Hepatocyte (in vitro differentiated cells): ENCODE measurements at places on chromosomes 3 and 15. TPM values are rescaled to one million over a fixed set of nuclear protein-coding genes. Genes with fewer than 3 reads are reported as not detected.

Gene SLC12A8
- total RNA-seq, result 20.0 and 21.5 TPM in 2 replicates

GRCh38 chr15:52557274-52557641, 11.6 kb downstream of the ARPP19 start:
- no peak overlapping the region for H3K4me3 ChIP-seq
- no peaks in the 10 kb centered on the region for H3K36me3 ChIP-seq
- DNase-seq, result no peak
- H3K27me3 ChIP-seq, result no peaks in the 10 kb centered on the region
- no peak overlapping the region for H3K27ac ChIP-seq

Gene CPNE4
- 0.37 and 1.8 TPM in 2 replicates for total RNA-seq

DNA sequence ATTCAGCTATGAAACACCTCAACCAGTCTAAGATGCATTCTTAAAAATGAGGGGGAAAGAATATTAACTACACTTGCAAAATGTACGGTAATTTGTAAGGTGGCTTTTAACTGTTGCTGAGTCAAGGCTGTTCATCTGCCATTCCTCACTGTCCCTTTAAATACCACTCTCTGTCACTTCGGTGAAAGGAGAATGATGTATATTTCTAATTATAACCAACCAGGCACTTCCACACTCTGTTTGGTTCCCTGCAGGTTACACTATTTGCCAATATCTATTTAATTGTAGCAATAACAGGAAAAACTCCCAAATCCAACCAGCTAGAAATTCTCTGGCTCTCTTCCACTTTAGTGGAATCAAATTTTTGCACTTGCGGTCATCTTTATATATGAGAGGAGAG, 70.5 kb upstream of the SLCO3A1 start:
- no peak for DNase-seq
- H3K36me3 ChIP-seq, result no peaks in the 10 kb centered on the region
- no peak overlapping the region for H3K27ac ChIP-seq
- no peaks in the 10 kb centered on the region for H3K4me1 ChIP-seq
- peaks cover 24% of the 10 kb centered on the region for H3K27me3 ChIP-seq
- H3K4me3 ChIP-seq, result no peak overlapping the region

Gene IQCB1
- 21.8 and 24.1 TPM in 2 replicates for total RNA-seq

- H3K27me3 ChIP-seq, result no peaks in the 10 kb centered on the region
- H3K4me1 ChIP-seq, result peaks cover 11% of the 10 kb centered on the region
- H3K27ac ChIP-seq, result peak overlapping the region; percentile 98
- H3K4me3 ChIP-seq, result peak overlapping the region; percentile 67
- DNase-seq, result peak; percentile 59
Observed at GRCh38 chr3:142447301-142447851, 461 bp downstream of the XRN1 start.

DNA sequence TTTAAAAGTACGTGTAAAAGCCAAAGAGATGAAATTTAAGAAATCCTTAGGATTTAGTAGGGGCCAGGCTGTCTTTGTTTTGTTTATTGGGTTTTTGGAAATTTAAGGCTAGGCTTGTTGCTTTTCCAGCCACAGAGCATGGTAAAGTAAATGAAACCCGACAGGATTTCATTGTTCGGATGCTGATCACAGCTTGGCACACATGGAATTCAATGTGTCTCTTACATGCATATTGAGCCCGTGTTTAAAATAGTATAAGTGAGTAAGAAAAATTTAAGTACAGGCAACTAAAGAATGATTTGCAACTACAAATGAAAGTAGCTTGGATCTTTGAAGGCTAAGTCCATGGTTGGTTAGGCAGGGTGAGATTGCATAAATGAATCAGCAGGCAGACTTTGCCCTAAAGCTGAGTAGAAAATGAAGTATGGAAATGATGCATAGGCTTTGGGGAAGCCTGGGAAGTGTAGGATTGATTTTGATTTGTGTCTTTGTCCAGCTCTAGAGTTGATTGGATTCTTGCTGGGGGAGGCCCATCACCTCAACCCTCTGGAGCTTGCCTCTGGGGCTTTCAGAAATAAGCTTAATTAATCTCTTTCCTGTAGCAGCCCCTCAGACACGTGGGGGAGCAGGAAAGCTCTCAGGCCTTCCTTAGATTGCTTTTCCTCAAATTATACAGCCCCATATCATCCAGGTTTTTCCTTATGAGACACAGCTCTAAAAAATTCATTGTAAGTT, 68.2 kb upstream of the ADAMTSL3 start:
- H3K4me3 ChIP-seq, result no peak overlapping the region
- H3K27me3 ChIP-seq, result no peaks in the 10 kb centered on the region
- H3K36me3 ChIP-seq, result no peaks in the 10 kb centered on the region
- H3K4me1 ChIP-seq, result no peaks in the 10 kb centered on the region
- no peak for DNase-seq

Gene ZNF385D
- 2.9 and 4.9 TPM in 2 replicates for total RNA-seq

- peak; percentile 7 for DNase-seq
- no peak overlapping the region for H3K4me3 ChIP-seq
- H3K27ac ChIP-seq, result peak overlapping the region; percentile 87
- no peaks in the 10 kb centered on the region for H3K4me1 ChIP-seq
- H3K27me3 ChIP-seq, result no peaks in the 10 kb centered on the region
Observed at GRCh38 chr15:50053055-50053856, 65.8 kb downstream of the ATP8B4 start.

DNA sequence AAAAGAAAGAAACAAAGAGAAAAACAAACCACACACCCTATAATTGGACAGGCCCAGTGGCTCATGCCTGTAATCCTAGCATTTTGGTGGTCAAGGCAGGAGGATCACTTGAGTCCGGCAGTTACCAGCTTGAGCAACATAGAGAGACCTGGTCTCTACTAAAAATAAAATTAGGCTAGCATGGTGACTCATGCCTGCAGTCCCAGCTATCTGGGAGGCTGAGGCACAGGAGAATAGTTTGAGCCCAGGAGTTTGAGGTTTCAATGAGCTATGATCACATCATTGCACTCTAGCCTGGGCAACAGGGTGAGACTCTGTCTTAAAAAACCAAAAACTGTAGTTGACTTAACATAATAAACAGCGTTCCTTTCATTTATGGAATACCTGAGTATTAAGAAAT, 72.3 kb upstream of the ST3GAL6 start:
- H3K27me3 ChIP-seq, result no peaks in the 10 kb centered on the region
- DNase-seq, result no peak
- no peak overlapping the region for H3K4me3 ChIP-seq
- no peaks in the 10 kb centered on the region for H3K36me3 ChIP-seq
- H3K27ac ChIP-seq, result no peak overlapping the region

DNA sequence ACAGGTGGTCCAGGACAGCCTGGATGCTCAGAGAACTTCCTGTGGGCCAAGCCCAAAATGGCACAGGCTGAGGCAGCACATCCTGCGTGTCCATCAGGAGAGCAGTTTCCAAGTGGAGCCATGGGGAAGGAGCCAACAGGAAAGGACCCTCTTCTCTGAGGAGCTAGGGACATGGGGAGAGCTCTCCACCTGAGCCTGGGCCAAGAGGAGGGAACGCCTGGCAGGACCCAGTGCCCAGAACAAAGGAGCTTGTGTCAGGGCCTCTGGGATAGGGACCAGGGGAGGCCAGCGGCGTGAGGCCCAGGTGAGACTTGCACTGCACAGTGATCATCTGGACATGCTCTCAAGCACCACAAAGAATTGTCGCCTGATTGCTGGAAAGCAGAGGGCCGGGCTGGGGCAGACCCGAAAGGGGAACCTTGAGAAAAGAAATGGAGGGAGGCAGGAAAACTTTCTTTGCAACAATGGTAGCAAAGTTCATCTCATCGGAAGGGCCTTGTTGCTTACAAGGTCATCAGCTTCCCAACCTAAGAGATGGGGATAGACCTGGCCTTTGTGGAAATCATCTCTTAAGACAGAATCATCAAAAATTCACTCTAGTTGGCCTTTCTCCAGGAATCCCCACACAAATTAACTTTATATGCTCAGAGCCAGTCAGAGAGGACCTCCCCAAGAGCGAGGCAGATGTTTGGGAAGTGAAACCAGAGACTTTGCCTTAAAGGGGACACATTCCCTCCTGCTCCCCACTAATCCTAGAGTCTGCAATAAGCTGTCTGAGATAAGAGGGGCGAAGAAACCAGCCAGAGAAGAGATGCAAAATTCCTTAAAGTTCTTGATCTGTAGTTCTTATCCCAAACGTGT, 47.7 kb upstream of the HES1 start:
- no peak overlapping the region for H3K4me3 ChIP-seq
- H3K4me1 ChIP-seq, result peaks cover 18% of the 10 kb centered on the region
- H3K27me3 ChIP-seq, result no peaks in the 10 kb centered on the region
- no peak for DNase-seq
- no peaks in the 10 kb centered on the region for H3K36me3 ChIP-seq
- H3K27ac ChIP-seq, result no peak overlapping the region

GRCh38 chr3:4656626-4657328, 163.6 kb downstream of the ITPR1 start:
- H3K27me3 ChIP-seq, result no peaks in the 10 kb centered on the region
- H3K4me3 ChIP-seq, result no peak overlapping the region
- H3K27ac ChIP-seq, result no peak overlapping the region
- DNase-seq, result no peak
- no peaks in the 10 kb centered on the region for H3K36me3 ChIP-seq
- no peaks in the 10 kb centered on the region for H3K4me1 ChIP-seq

Gene ROBO2
- total RNA-seq, result 13.0 and 14.3 TPM in 2 replicates

- H3K27ac ChIP-seq, result no peak overlapping the region
- H3K4me1 ChIP-seq, result no peaks in the 10 kb centered on the region
- no peaks in the 10 kb centered on the region for H3K36me3 ChIP-seq
- DNase-seq, result no peak
Observed at GRCh38 chr15:92074101-92074500, 220.6 kb downstream of the SLCO3A1 start.

Gene TMC3
- total RNA-seq, result 0.12 and 0.43 TPM in 2 replicates

- no peak for DNase-seq
- no peak overlapping the region for H3K4me3 ChIP-seq
- H3K36me3 ChIP-seq, result no peaks in the 10 kb centered on the region
- no peaks in the 10 kb centered on the region for H3K27me3 ChIP-seq
- peaks cover 12% of the 10 kb centered on the region for H3K4me1 ChIP-seq
Observed at GRCh38 chr3:128362026-128362965, 104.4 kb downstream of the DNAJB8 start.

Gene GCHFR
- 97.2 and 105 TPM in 2 replicates for total RNA-seq

DNA sequence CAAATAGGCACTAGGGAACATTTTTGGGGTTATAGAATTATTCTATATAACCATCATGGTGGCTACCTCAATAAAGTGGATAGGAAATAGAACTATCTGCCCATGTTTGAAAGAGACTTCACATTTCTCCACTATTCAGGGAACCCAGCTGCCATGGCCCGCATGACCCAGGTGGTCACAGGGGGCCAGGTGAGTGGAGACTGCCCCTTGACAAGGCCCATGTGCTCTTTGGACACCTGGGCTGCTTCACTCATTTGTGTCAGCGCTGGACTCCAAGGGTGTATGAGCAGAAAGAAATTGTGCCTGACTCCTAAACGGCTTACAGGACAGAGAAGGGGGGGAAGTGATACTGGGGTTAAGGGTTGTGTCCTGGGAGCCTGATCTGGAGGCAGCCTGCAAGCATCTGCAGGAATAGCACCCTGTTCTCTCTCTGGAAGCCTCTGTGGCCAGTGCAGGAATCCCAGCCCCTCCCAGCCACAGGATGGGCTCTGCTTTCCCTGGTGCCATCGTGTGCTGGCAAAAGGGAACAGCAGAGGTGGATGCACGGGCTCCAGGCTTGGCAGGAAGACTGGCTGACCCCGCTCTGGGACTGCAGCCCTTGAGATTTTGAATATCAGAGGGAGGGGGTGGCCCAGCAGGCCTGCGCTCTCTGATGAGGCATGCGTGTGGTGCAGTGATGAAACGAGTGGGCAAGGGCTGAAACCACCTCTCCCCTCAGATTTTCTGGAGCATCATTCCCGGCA, 9.1 kb upstream of the C3orf22 start:
- H3K27me3 ChIP-seq, result no peaks in the 10 kb centered on the region
- H3K4me1 ChIP-seq, result no peaks in the 10 kb centered on the region
- no peaks in the 10 kb centered on the region for H3K36me3 ChIP-seq
- no peak for DNase-seq
- H3K27ac ChIP-seq, result no peak overlapping the region

Gene SYNPR
- total RNA-seq, result 0.37 and 0.52 TPM in 2 replicates

- no peaks in the 10 kb centered on the region for H3K27me3 ChIP-seq
- no peaks in the 10 kb centered on the region for H3K36me3 ChIP-seq
- H3K4me1 ChIP-seq, result peaks cover 4% of the 10 kb centered on the region
- DNase-seq, result no peak
- H3K27ac ChIP-seq, result no peak overlapping the region
- H3K4me3 ChIP-seq, result no peak overlapping the region
Observed at GRCh38 chr15:45441686-45442085, 63.3 kb upstream of the GATM start.

GRCh38 chr15:70348581-70349344, 251.0 kb upstream of the TLE3 start:
- H3K4me3 ChIP-seq, result no peak overlapping the region
- peaks cover 3% of the 10 kb centered on the region for H3K4me1 ChIP-seq

- peaks cover 10% of the 10 kb centered on the region for H3K4me1 ChIP-seq
- no peak overlapping the region for H3K27ac ChIP-seq
- no peak for DNase-seq
- H3K27me3 ChIP-seq, result no peaks in the 10 kb centered on the region
- H3K36me3 ChIP-seq, result no peaks in the 10 kb centered on the region
- H3K4me3 ChIP-seq, result no peak overlapping the region
Observed at GRCh38 chr3:177745607-177746005, 548.3 kb upstream of the TBL1XR1 start.

Gene CYP1A1
- 17.0 and 23.5 TPM in 2 replicates for total RNA-seq

DNA sequence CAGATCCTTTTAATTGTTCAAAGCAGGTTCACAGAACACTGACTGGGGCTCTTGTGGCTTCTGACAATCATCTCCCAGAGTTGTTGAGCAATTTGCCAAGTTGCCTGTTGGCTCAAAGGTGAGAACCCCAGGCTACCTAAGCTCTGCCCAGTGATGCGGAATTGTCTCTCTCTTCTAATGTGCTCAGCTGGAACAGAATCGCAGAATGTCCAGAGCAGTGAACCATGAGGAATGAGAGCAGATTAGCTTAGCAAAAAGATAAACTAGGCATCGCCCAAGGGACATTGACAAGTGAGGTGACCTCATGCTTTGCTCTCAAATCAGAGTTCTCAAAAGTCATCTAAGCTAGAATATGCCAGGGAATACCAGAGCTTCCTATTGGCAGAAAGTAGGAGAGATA, 148.1 kb downstream of the WDR76 start:
- no peak overlapping the region for H3K27ac ChIP-seq
- no peaks in the 10 kb centered on the region for H3K27me3 ChIP-seq
- H3K4me1 ChIP-seq, result no peaks in the 10 kb centered on the region
- H3K36me3 ChIP-seq, result no peaks in the 10 kb centered on the region

DNA sequence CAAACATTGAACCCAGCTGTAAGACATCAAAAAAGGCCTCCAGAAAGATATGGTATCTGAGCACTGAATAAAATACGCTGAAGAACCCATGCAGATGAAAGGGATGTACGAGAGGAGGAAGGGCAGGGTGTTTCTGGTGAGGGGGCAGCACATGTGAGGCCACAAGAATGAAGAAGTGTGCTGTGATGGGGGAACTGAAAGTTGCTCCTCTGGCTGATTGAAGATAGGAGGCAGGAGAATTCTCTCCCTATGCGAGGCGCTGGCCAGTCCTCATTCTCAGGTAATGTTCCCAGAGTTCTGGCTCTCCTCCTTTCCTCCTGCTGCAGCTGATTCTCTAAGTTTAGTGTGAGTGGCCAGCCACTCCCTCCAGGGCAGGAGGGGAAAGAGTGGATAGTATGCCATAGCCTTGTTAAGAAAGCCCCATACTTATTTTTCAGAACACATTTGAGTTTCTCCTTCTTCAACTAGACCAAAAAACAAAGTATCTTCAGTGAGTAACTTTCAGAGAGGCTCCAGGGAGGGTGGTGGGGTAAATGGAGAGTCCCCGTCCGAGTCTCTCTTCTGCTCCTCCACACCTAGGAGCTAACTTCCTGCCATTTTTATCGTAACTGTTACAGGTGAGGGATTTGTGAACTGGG, 26.9 kb upstream of the MYO1E start:
- H3K27me3 ChIP-seq, result no peaks in the 10 kb centered on the region
- H3K4me1 ChIP-seq, result no peaks in the 10 kb centered on the region
- H3K4me3 ChIP-seq, result no peak overlapping the region
- no peak for DNase-seq

GRCh38 chr3:126117212-126117611, 33.3 kb upstream of the SLC41A3 start:
- H3K36me3 ChIP-seq, result no peaks in the 10 kb centered on the region
- no peaks in the 10 kb centered on the region for H3K27me3 ChIP-seq
- no peak overlapping the region for H3K4me3 ChIP-seq
- DNase-seq, result no peak
